ENCODE measurements at places on chromosomes 7 and 10.

- DNase-seq: no peak
Observed at GRCh38 chr7:28858206-28858605, 99.9 kb downstream of the TRIL start.

DNA sequence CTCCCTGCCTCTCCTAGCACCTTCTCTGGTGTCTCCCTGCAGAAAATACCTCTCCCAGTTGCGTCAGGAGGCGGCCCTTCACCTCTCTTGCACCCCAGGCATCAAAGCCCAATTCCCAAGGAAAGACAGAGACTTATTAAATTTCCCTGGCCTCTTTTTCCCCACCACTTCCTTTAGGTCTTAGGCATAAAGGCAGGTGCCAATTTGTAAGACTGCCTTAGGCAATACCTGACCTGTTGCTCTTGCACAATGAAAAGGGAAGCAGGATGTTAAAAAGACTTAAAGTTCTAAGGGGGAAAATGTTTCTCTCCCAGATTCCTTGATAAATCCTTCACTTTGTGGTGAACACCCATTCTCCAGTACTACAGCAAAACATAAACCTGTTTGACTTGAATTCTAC lies 186.7 kb downstream of the SLC25A13 start:
- no peak for DNase-seq

- DNase-seq: no peak
Observed at GRCh38 chr7:76327610-76328009, 25.1 kb downstream of the HSPB1 start.

- peak; percentile 14 for DNase-seq
Observed at GRCh38 chr7:95476904-95477594, 8.7 kb upstream of the ASB4 start.

DNA sequence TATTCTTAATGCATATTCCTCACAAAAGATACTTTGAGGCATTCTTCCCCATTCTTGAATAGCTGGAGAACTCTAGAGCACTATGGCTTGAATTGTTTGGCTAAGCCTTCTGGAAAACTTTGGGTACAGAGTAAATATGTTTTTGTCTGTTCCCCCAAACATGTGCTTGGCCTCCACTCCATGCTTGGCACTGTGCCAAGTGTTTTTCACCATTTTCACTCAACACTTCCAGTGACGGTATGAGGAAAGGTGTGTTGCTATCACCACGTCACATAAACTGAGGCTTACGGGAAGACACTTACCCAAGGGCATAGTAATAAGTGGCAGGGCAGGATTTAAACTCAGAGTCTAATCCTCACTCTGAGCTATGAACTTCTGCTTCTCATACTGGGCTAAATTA lies 318.2 kb downstream of the WDR11 start:
- no peak for DNase-seq

DNA sequence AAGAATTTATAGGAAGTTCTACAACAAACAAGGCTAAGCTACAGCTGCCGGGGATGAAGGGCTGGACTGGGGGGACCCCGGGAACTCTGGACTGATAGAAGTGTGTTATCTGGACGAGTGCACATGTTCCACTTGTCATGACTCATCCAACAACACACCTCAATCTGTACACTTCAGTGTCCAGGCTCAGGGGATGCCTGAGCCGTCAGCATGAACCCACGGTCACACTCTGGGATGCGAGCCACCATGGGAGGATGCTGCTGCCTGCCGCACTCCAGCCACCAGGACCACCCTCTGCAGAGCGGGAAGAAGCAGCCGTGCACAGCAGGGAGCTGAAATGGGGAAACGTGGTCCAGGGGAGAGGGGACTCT lies 67.5 kb downstream of the MAD1L1 start:
- no peak for DNase-seq

Measured in activated T-cell treated with anti-CD3 and anti-CD28 coated beads for 48 hours (primary cell).